Right lung (tissue), 10 donors: ENCODE measurements at places on chromosomes 1 and 21. TPM values are rescaled to one million over a fixed set of nuclear protein-coding genes. Genes with fewer than 3 reads are reported as not detected.

FAM177B gene
- 0.85 TPM for polyA plus RNA-seq

- DNase-seq, result peak; percentile 87
Measured at GRCh38 chr1:91830242-91831131, 55.5 kb downstream of the TGFBR3 start.

GRCh38 chr21:44710756-44711326 lies 531 bp downstream of the TSPEAR start:
- peak; percentile 31 for DNase-seq

SFT2D2 gene
- polyA plus RNA-seq, result 22.4 TPM

- no peak for DNase-seq
Measured at GRCh38 chr1:93704052-93704451, 22.4 kb upstream of the BCAR3 start.

CHIT1 gene
- polyA plus RNA-seq, result 0.25 TPM

CATSPERE gene
- 1.7 TPM for polyA plus RNA-seq

MTARC2 gene
- polyA plus RNA-seq, result 88.4 TPM

PDZK1 gene
- 2.5 TPM for polyA plus RNA-seq

HEYL gene
- 33.1 TPM for polyA plus RNA-seq

- DNase-seq, result no peak
Measured at GRCh38 chr1:42392255-42392654, 11.7 kb downstream of the RIMKLA start.

DNA sequence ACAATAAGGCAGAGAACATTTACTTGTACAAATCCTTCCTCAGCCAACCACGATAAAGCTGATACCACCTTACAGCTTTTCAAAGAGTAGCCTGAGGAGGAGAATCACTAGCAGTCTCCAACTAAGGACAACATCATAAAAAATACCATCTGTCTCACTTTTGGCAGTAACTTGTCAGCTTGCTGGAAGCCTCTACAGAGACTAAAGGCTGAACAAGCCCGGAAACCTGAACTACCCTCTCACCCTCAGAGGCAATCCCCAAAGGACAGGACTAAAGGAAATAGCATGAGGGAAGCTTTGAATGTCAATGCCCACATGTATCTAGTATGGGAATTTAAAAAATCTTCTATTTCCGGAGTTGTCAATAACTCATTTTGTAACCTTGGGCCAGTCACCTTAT lies 10.6 kb downstream of the SRSF4 start:
- DNase-seq, result no peak

LAD1 gene
- 14.5 TPM for polyA plus RNA-seq

MATN1 gene
- 0.42 TPM for polyA plus RNA-seq

DNA sequence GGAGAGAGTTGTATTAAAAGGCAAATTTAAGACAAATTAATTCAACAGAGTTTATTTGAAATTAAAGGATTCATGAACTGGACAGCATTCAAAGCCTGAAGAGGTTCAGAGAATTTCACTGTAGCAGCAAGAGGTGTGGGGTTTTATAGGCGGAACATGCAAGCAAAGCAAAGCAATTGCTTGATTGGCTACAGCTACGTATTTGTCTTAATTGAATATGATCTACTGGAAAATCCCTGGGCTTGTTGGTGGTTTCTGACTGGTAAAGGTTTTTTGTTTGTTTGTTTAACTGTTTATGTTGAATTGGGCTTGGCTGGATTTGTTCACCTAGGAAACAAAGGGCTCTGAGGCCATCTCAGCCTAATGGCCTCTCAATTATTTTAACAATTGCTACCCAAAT lies 61.5 kb downstream of the KCNK1 start:
- DNase-seq, result no peak

- no peak for DNase-seq
Measured at GRCh38 chr1:94713472-94714141, 106.5 kb upstream of the SLC44A3 start.

DNA sequence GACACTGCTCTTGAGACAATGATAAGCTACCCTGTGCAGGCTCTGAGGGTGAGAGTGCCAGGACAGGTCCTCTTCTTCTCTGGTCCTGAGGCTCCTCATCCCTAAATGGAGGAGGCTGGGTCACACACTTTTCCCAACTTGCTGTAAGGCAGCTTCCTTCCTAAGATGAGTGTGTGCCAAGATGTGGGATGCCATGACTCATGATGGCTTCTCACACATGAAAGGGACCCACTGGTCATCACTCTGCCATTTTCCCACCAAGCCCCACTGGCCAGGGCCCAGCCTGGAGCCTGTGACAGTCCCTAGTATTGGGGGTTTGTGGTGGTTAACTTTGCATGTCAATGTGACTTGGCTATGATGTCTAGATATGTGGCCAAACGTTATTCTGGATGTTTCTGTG lies 54.4 kb downstream of the CNIH3 start:
- no peak for DNase-seq
